Activated naive CD4-positive, alpha-beta T cell treated with anti-CD3 and anti-CD28 coated beads, Interleukin-2, amount 50 U/mL, for 72 hours (primary cell): ENCODE measurements at places on chromosomes 2 and 18.
A peak's percentile ranks its signal among the peaks of the same experiment; 100 is the strongest.

DNA sequence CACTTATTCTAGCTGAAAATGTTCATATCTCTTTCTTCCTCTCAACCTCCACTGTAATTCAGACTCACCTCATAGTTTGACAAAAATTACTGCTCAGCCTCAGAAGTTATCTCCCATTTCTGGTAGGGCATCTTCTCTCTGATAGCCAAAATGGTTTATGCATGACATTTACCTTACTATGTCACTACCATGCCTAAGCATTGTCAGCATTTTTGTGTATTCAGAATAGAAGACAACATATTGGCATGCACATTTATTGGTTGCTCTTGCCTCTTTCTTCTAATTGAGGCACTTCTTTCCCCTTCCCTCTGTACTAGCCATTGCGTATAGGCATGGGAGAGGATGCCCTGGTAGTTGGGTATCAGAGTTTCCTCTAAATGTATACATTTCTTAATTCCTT lies 406.1 kb upstream of the DCC start:
- DNase-seq = no peak

GRCh38 chr18:61893971-61894750 lies 1.4 kb upstream of the RNF152 start:
- peak; percentile 62 for DNase-seq

DNA sequence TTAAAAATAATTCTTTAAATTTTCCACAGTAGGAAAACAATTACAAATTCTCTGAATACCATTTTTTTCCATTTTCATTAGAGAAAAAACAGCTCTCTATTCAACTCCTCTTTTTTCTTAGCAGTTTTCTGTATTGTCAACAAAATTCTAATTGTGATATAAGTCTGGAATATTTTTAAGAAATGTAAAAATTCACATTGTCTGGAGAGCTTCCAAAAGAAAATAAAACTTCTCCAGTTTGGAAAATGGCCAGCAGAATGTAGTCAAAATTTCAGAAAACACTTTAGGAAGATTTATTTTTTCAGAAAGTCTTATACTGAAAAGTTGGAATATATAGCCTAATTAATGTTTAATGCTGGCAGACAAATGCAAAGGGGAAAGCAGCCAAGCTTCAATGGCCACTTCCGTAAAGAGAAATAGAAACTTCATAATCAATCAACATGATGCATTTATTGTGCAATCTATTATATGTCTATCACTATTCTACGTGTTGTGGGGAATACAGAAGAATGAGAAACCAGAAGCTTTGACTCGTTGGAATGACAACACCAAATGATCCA lies 733.2 kb upstream of the PKDCC start:
- no peak for DNase-seq

GRCh38 chr2:159891917-159892730 lies 94.1 kb upstream of the CD302 start:
- DNase-seq = no peak

- no peak for DNase-seq
These were observed 363.3 kb downstream of the TNS1 start for GRCh38 chr2:217639481-217639880.

GRCh38 chr2:70627211-70627898 lies 73.7 kb upstream of the TGFA start:
- no peak for DNase-seq

DNA sequence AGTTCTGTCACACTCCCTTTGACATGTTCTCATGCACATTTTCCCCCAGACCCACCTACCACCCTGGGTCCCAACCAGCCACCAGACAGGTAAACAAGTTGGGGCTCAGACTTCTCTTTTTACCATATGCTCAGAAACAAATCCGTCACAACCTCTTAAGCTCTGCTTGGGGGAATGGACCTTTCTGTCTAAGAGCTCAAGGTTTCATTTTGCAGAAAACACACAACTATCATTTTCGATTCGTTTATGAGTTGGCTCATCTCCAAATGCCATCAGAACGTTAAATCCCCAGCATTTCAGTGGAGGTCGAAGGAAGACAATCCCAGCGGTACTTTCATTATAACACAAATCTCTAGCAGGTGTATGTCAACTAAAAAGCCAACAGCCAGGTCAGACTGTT lies 30.6 kb upstream of the NCK2 start:
- DNase-seq = no peak

DNA sequence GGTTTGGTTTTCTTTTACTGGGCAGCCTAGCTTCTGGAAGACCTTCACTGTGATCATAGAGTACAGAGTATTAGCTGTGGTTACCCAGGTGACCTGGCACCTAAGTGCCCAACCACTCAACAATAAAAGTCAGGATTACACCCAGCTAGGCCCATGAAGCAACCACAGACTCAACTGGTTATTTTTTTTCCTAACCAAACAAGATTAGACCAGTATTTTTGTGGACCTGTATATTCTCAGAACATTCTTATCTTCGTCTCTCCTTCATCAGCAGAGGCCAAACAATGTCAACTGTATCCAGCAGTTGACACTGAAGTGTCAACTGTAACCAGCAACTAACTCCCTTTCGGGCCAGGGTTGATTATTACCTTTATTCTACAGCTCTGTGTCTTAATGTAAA lies 289.2 kb upstream of the SLC39A10 start:
- no peak for DNase-seq

GRCh38 chr2:37767959-37768925 lies 96.8 kb upstream of the CDC42EP3 start:
- DNase-seq = no peak

- no peak for DNase-seq
These were observed 37.8 kb upstream of the STAT4 start for GRCh38 chr2:191188550-191189093.

GRCh38 chr2:191432121-191432520 lies 186.9 kb downstream of the MYO1B start:
- no peak for DNase-seq

- DNase-seq = no peak
These were observed 227.6 kb upstream of the SMIM21 start for GRCh38 chr18:75654851-75655751.

DNA sequence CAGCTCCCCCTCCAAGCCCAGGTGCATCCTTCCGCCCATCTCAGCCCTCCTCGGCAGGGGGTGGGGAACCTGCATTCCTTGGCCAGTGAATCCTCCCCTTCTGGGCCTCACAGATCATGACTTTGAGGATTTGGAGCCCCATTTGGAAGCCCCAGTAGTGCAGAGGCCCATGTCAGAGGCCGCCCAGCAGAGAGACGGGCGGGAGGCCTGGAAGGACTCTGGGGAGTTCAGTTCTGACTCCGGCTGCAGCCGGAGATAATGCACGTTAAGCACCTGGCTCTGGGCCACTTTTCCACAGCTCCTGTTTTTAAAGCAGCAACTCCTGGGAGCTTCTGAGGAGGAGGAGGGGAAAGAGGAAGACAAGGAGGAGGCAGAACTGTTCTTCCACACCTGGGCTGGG lies 14.9 kb downstream of the ATOH8 start:
- DNase-seq = no peak

DNA sequence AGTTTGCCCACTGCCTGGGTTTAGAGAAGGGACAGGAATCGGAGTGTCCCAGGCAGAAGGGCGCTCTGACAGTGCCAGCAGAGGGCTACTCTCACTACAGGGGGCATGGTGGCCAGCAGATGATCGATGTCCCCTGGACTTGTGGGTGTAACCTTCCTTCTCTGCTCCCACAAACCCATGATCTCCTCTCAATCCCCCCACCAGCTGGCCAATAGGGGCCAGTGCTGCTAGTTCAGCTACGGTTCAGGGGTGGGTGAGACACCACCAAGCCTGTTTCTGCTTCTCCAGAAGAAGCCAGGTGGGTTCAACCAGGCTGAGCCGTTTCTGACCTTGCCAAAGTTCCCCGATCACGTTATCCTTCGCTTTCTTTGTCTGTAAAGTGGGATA lies 1.3 kb downstream of the NPPC start:
- no peak for DNase-seq
